NCI-H1417 treated with DMSO at 0.1 percent for 48 hours (cell line): ENCODE measurements at places on chromosomes 5 and 9.

- DNase-seq = no peak
These were observed 2.0 kb upstream of the MEIKIN start for GRCh38 chr5:131947445-131947844.

GRCh38 chr9:118883411-118883810 lies 485.8 kb downstream of the BRINP1 start:
- no peak for DNase-seq

GRCh38 chr9:72465593-72465984 lies 55.8 kb upstream of the TMC1 start:
- DNase-seq = no peak

- no peak for DNase-seq
These were observed 6.2 kb downstream of the SLC6A19 start for GRCh38 chr5:1207555-1207954.

DNA sequence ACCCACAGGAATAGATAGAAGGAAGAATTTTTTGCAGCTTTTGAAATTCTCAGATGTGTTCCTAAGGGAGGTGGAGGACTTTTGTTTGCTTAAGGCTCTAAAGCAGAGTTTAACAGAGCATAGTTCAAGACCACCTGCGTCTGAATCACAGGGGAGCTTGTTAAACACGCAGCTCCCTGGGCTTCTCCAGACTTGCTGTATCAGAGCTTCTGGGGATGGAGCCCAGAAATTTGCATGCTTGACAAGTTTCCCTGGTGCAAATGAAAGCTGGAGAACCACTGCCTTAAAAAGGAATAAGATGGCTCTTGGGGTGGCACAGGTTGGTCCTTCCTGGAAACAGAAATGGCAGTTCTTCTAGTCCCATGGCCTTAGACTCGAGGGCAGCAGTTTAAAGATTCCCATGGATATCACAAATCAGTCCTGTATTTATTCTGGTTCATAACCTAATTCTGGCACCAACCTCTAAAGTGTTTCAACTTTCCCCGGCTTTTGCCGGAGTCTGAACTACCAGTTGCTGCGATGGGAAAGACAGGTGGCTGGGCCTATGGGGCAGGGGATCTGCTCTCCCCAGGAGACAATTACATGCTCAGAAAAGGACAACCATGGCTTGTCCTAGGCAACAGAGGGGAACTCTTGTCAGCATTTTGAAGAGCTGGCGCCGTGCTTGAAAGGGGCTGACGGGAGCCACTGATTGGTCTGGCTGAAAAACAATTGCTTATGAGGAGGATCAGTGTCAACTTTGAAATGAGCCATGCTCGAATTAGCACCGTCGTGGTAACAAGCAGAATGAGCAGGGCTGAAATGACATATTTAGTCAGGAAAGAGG lies 599.6 kb downstream of the CCDC171 start:
- DNase-seq = no peak

GRCh38 chr5:105238561-105238960 lies 1676.0 kb upstream of the NUDT12 start:
- DNase-seq = no peak

- no peak for DNase-seq
These were observed 21.0 kb upstream of the UBLCP1 start for GRCh38 chr5:159241946-159242552.

DNA sequence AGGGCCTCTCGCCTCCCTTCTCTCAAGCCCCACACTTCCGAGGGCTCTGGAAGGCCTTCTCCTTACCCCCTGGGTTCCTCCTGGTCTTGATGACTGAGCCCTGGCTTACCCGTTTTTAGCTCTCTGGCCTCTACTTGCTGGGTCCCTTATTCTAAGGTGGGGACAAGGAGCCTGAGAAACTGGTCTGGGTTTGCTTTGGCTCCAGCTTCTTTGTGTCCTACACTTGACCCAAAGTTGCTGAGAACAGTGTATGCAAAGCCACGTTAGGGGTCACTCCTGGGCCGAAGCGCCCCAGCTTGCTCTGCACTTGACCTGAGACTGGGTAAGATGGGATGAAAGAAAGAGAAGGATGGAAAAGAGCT lies 788 bp downstream of the ZNF346 start:
- DNase-seq = no peak

DNA sequence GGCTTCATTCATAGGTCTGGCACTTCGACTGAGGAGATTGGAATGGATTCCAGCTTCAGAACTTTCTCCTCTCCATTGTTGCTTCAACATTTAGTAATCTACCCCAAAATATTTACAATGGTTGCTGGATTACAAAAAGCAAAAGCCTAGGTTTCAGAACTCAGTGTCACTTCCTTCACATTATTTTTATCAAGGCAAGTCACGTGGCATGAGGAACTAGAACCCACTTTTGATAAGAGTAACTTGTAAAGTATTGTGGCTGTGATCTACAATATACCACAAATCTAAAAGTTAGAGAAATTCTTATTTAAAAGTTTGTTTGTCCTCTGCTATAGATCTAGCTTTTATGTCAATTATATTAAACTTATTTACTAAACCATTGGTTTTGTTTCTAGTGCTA lies 39.7 kb upstream of the ANKDD1B start:
- DNase-seq = no peak

DNA sequence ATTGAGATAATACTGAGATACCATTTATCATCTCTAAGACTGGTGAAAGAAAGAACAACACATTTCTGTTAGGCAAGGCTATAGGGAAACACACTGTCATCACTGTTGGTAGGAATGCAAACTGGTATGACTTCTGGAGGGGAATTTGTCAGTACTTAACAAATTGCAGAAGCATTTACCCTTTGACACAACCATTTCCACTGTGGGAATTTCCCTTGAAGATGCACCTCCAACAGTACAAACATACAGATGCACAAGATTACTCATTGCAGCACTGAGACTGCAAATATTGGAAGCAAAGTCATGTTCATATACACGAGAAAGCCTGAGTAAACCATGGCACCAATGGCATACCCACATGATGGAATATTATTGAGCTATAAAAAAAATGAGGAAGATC lies 17.6 kb downstream of the GM2A start:
- no peak for DNase-seq

- no peak for DNase-seq
These were observed 123.9 kb upstream of the PUM3 start for GRCh38 chr9:2967766-2968165.

DNA sequence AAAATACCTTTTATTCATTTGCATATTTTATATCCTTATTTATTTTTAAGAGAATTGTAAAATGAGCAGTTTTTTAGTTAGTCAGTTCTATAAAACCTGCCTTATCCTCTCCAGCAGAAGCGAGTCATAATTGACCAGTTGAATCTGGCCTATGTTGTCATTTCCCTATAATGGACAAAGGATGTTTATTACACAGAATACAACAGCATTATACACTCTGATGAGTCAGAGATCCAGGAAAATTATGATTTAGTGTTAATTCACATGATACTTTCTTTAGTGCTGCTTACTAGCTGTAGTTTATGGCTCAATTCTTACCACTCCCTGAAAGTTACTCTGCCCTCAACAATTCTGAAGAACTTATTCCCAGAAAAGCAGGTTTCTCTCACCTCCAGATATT lies 26.8 kb upstream of the LURAP1L start:
- DNase-seq = no peak

DNA sequence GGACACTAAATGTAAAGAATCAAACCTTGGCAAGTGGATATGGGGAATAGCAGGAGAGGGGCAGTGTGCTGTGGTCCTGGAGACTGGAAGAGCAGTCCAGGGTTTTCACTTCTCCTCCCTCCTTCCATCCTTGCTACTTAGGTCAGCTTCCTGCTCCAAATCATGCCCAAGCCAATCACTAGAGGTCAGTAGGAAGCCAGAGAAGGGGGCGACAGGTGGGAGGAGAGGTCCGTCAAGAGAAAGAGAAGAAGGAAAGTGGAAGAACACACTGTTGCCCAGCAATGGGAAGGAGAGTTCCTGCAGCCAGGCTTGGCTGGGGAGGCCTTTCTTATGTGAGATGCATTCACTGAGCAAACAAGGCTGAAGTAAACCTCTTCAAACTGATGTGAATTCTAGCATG lies 289.6 kb downstream of the DTWD2 start:
- no peak for DNase-seq

DNA sequence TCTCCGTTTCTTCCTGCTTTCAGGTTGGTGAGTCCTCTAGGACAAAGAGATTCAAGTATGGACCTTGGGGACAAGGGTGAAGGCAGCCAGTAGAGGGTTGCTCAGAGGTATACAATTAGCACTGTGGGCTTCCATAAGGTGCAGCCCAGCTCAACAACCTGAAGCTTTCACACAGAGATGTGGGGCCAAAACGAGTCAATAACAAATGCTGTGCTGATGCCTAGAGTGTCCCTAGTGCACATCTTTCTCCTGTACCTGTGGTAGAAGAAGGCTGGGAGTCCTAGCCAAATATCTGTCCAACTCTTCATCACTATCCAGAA lies 20.7 kb upstream of the MLANA start:
- no peak for DNase-seq

DNA sequence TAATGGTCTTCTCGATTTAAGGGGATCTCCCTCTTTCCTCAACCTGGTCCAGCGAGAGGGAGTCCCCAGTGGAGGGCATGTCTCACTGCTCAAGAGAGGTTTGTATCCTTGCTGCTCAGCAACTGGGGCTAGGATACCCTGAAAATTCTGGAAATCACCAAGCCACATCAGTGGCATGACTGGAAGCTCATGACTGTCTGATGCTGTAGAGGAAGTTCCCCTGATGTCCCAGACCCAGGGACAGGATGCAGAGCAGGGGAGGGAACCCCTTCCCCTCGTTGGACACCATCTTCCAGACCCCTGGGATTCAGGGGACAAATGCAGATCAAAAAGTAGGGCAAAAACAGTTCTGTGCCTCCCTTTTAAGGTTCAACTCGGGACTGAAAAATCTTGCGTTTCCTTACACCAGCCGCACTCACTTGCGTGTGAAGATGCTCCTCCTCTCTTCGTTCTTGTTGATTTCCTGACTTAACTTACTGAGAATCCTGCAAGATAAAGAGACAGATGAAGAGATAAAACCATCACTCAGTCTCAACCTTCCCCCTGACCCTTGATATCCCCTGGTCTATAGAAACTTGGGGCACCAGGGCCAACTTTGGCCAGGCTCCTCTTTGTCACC lies 22.1 kb downstream of the LCP2 start:
- no peak for DNase-seq

DNA sequence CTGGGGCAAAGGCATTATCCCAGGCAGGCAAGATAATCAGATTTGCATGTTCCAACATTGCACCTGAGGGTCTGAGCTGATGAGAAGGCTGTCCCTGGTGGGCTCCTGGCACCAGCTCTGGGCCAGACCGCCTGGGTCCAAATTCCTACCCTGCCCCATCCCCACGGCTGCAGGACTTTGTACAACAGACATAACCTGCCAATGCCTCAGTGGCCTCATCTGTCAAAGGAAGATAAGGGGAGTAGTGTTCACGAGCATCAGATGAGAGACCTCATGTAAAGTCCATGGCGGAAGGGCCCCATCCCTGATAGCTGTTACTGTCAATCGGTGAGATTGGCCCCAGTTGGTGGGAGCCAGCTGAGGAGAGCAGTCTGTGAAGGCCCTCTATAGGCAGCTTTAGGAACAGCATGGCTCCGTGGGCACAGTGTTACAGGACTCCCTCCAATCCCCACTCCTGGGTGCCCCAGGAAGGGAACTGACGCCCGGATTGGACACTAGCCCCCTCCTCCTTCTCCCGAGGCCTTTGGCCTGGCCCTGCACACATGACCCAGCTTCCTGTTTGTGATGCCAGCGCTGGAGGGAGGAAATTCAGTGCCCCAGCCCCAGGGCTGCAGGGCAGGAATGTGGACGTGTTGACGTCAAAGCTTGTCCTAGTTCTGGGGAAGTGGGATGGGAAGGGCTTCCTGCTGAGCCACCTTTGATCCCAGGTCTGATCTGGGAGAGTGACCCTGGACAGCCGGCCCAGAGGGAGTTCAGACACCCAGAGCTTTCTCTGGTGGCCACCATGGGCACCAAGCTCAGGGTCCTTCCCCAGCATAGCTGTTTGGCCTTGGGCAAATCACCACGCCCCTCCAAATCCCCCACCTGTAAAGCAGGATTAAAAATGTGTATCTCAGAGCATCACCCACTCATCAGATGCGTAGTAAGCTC lies 56.2 kb downstream of the DUSP1 start:
- DNase-seq = no peak

DNA sequence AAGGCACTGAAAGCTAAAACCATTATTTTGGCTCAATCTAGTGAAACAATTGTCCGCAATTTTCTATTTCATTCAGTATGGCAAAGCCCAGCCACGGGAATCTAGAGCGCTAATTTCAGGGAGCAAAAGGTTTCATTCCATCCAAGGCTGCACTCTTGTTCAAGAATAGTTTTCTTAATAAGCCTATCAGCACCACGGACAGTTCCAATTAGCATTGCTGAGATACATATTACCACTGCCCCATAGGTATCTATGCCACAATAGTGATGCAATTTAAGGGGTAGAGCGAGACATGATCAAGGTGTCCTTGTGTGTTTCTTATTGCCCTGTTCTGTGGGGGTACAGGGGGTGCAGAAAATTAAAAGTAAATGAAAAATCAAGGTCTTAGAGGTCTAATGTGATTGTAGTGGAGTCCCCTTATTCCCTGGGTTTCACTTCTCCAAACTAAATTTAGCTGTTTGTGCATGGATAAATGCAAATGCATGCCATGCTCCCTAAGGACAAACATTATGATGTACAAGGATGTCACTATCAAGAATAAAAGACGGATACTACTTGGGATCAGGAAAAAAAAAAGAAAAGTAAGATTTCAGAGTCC lies 45.5 kb downstream of the SPOCK1 start:
- no peak for DNase-seq

GRCh38 chr9:16364347-16364746 lies 506.1 kb downstream of the BNC2 start:
- DNase-seq = no peak

DNA sequence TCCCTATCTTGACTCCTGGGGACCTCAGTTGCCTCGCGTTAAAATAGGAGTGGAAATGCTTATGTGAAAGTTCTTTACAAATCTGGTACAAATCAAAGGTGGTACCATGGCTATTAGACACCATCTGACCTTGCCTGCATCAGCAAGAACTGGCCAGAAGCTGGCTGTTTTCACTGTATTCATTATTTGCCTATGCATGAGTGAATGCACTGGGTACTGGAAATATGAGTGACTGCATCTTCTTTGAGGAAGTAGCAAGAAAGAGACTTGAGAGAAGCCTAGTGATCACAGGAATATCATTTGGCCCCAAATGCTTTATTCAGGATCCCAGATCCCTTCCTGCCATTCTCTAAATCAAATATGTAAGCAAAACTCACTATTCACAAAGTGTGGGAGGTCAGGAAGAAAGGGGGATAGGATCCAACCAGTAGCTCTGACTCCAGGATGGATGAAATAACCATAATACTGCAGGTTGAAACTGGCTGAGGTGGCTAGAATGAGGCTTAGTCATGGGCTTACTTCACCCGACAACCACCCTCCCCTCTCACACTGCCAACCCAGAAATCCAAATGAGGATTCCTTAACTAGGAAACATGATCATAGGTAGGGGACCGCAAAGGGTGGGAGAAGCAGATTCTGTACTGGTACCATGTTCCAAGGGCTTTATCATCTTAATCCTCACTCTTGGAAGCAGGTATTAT lies 56.7 kb downstream of the FAM114A2 start:
- DNase-seq = no peak

GRCh38 chr5:130693509-130693908 lies 471.5 kb downstream of the HINT1 start:
- no peak for DNase-seq

- DNase-seq = no peak
These were observed 115.2 kb upstream of the RAPGEF1 start for GRCh38 chr9:131854896-131855613.
